T-helper 2 cell treated with Interferon-gamma antibody and Interleukin-4, amounts not matched to agents 5 μg/mL and 100 μg/mL, for 36 hours (primary cell): ENCODE measurements at places on chromosomes 4 and X.

GRCh38 chr4:80594701-80595100, 259.2 kb downstream of the CFAP299 start:
- no peak for DNase-seq

GRCh38 chr4:3572363-3572762, 40.1 kb upstream of the LRPAP1 start:
- no peak for DNase-seq

DNA sequence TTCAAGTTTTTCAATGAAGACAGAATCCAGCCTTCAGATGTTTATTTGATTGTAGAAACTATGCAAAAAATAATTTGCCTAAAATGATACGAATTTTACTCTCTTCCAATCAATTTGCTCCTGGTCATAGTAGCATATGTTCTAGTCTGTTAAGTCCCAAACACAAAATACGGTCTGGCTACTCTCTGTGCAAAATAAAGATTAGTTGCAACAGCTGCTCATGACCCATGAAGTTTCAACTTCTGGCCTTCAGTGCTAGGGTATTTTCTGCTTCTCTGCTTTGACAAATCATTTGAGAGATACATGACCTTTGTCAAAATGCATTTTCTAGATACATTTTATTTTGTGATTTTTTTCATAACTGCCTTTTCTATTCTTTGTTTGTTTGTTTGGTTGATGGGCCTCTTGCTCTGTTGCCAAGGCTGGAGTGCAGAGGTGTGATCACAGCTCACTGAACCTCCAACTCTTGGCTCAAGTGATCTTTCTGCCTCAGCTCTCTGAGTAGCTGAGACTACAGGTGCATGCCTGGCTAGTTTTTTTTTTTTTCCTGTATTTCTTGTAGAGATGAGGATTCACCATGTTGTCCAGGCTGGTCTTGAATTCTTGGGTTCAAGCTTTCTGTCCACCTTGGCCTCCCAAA, 55.2 kb downstream of the TACR3 start:
- DNase-seq, result no peak

- peak; percentile 61 for DNase-seq
Observed at GRCh38 chrX:1521459-1521956, 15.5 kb downstream of the P2RY8 start.

- DNase-seq, result no peak
Observed at GRCh38 chr4:84647312-84647884, 64.5 kb downstream of the CDS1 start.

DNA sequence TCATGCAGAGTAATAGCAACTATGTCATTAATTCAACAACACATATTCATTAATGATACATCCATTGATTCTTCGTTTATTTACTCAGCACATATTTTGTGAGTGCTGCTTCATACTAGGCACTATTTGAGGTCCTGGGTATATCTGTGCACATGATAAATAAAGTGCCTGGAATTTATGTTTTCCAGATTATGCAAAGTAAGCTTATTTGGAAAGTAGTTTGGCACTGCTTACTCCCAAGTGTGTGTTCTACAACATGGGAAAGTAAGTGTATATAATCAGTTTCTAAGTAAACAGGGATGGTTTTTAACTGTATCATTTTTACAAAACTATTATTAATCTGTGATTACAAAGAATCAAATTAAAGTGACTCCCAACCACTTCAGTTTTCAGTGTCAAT, 16.8 kb upstream of the EPGN start:
- DNase-seq, result no peak

DNA sequence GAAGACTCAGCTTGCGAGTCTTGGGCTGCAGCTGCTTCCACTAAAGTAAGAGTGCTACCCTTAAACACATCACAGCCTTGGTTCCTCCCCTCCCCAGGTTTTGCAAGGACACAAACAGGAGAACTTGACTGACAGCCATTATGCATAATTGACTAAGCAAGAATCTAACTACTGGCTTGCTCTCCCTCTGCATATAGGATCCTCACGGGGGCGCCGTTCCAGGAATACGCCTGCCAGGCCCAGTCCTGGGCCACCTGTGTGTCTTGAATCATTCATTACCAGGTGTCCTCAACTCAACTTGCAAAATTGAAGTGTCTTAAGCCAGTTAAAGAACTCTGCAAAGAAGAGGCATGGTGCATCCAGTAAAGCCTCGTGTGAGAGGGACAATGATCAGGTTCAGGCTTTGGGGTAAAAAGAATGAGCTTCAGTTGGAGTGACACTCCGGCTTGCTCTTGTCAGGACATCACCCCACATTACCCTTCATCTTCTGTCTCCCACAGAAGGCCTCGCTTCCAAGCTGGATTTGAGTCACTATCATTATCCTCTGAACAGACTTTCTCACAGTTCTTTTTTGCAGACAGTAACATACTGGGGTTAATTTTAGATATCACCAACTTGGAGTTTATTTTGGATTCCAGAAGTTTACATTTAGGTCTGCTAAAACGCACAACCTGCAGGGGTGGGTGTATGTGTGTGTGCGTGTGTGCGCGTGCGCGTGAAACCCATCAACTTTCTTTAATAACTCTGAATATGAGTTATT, 273.5 kb upstream of the HS3ST1 start:
- no peak for DNase-seq

DNA sequence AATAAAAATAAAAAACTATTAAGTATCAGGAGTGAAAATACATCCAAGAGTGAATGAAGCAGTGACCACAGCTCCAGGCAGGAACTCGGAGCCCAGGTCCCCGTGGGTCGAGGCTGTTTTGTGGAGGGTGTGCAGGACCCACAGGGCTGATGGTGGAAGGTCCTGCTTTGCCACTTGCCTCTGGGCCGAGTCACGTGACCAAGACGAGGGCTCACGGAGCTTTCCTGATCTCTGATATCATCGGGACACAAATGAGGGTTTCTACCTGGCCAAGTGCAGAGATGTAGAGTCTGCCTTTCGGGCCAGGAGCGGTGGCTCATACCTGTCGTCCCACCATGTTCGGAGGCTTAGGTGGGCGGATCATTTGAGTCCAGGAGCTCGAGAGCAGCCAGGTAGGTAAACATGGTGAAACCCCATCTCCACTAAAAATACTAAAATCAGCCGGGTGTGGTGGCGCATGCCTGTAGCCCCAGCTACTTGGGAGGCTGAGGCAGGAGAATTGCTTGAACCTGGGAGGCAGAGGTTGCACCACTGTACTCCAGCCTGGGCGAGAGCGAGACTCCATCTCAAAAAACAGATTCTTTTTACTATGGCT, 7.2 kb downstream of the SLC25A6 start:
- no peak for DNase-seq

GRCh38 chrX:47817897-47818296, 18.8 kb upstream of the ZNF81 start:
- DNase-seq, result no peak

DNA sequence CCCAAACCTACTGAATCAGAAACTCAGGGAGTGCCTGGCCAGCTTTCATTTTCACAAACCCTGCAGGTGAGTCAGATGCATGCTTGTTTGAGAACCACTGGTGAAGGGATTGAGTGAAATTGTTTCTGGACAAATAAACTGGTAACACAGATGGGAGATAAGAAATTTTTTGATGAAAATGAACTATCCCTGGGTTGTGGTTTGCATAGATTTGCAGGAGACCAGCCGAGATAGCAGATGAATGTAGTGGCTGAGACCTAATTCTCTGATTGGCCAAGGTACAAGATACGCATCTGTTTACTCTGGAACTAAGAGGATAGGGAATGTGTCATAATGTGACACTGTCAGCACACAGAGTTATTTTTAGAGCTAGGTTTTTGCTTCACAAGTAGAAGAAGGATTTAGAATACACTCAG, 117.8 kb upstream of the NOCT start:
- DNase-seq, result peak; percentile 6

- DNase-seq, result no peak
Observed at GRCh38 chr4:128803783-128804182, 5.7 kb upstream of the JADE1 start.

DNA sequence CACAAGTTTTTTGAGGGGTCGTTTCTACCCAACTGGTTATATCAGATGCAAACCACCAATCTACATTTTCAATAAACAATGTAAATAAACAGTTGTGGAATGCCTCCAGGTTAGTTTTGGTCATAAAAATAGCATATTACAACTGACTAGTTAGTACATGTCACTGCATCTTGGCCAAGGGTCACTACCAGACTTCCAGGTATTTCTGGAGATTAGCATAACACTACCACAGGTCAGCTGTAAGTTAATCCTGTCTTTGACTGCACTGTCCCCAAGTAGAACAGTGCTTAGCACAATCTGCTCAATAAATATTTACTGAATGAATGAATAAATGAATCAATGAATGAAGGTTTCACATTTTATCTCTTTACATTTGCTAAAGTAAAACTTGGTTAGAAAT, 64.4 kb downstream of the TBC1D19 start:
- DNase-seq, result no peak

- DNase-seq, result no peak
Observed at GRCh38 chr4:15913631-15913970, 24.9 kb downstream of the FGFBP1 start.

DNA sequence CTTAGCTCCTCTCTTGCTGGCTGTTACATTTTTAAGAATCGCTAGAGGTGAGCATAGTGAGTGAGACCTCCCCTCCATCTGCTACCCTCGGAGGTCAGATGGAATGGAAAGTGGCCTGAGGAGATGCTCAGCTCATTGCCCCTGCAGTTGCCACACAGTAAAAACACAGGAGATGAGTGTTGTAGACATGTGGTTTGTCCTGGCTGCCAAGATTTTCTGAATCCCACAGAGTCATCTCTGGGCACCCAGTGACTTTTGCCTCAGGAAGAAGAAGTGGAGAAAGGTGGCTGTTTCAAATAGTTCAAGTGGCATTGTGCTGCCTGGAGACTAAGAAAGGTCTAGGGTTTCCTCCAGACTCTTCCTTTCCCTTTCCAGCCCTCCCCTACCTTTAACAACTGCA, 271.0 kb downstream of the STK32B start:
- no peak for DNase-seq

DNA sequence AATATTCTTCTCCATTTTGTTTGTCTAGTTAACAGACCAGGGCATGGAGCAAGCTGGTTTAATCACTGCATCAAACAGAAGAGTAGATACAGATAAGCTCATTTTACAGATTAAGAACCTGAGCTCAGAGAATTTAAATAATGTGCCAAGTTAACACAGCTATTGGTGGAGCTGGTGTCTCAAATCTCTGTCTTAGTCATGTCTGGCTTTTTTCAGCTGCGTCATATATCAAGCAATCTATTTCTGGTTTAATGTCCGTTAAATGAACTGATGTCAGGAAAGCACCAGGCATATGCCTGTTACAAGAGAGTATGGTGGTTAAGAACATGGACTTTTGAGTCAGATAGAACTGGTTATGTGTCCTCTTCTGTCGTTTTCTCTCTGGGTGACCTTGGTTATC, 79.8 kb upstream of the ADGRA3 start:
- peak; percentile 42 for DNase-seq

- DNase-seq, result no peak
Observed at GRCh38 chr4:142413485-142413884, 432.6 kb downstream of the INPP4B start.

- no peak for DNase-seq
Observed at GRCh38 chr4:84848432-84848831, 118.1 kb downstream of the WDFY3 start.

DNA sequence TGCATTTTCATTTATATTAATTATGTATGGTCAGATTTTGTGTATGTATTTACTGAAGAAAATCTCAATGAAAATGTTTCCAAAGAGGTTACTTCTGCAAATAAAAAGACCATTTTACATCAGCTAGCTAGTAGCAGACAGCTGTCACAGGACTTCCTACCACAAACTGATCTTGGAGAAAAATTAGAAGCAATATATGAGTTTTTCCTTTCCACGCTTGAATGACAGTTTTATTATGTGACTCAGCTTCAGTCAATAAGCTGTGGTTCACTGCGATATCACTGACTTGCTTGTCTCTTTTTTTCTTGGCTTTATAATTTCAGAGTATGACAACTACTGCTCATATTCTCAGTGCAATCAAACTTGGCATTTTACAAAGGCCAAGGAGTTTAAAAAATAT, 787.4 kb upstream of the GALNTL6 start:
- DNase-seq, result no peak

GRCh38 chrX:46327566-46328115, 217.6 kb downstream of the ZNF674 start:
- no peak for DNase-seq

DNA sequence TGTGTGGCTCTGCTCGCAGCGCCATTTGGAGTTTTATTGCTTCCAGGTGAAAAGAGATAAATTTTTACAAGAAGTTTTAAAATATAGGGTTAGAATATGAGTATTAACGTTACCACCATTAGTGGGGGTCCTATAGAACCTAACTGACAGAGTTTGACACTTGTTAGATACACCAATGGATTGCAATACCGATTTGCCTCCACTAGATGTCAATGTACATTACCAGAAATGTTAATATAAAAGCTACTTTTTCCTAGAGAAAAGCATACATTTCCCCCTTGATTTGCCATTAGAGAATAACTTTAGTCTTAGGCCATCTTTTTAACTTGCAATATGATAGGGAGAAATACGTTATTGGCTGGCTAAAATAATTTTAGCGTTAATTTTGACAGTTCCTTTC, 108.4 kb downstream of the LINC00632 start:
- DNase-seq, result no peak

DNA sequence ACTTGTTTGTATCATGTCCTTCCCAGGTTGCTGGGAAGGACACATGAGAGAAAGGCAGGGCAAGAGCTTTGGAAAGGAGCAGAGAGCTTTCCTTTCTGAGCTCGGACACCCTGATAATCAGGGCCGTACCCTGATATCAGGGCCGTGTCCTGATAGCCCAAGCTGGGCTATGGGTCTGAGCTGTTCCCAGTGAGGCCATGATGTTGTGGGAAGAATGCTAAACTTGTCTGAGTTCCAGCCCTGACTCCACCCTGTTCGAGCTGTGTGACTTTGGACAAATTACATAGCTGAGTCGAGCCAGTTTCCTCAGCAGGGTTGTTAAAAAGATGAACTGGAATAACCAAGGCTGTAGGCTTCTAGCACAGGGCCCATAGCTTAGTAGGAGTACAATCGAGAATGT, 3.3 kb upstream of the CXCR3 start:
- no peak for DNase-seq

DNA sequence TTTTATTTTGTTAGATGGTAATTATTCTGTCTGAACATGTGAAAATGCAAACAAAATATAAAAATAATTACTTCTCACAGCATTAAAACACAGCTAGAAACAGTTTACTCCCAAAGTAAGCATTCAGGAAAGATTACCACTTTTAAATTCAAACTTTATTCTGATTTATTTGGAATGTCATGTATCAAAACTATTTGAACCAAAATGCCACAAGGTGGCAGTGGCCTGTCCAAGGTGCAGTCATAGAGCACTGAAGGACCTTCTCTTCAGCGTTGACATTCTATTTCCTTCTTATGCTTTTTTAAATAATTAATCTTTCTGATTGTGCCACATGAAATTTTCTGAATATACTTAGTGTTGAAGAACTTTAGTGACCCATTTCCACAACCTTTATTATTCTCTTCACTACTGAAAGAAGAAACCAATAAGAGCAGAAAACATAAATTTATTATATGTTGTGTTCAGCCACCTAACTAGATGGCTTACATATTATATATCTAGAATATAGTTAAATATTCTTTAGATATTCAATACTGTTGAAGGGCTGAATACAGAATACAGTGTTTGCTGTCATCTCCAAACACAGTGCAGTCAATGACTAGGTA, 283.6 kb downstream of the CFAP299 start:
- DNase-seq, result no peak

- DNase-seq, result no peak
Observed at GRCh38 chrX:13144927-13145655, 100.7 kb upstream of the FAM9C start.
